Prostate gland (tissue), 2 donors: ENCODE measurements at places on chromosomes 2 and 18. TPM values are rescaled to one million over a fixed set of nuclear protein-coding genes. Genes with fewer than 3 reads are reported as not detected.

CYRIA gene
- total RNA-seq, result 10.3 TPM

CTAGE1 gene
- not detected for total RNA-seq

EHBP1 gene
- 26.5 TPM for total RNA-seq

GATA6 gene
- 9.8 TPM for total RNA-seq

MC5R gene
- total RNA-seq, result not detected

PAX8 gene
- total RNA-seq, result 3.8 TPM

VAMP5 gene
- total RNA-seq, result 27.0 TPM

SERPINB4 gene
- 1.1 TPM for total RNA-seq

ICOS gene
- not detected for total RNA-seq

PPP4R3B gene
- 62.0 TPM for total RNA-seq

RFX8 gene
- total RNA-seq, result 0.97 TPM

ADRA2B gene
- 5.0 TPM for total RNA-seq

GCA gene
- 42.9 TPM for total RNA-seq

BIRC6 gene
- 89.6 TPM for total RNA-seq

MALL gene
- total RNA-seq, result 18.5 TPM

PLEK gene
- 2.1 TPM for total RNA-seq

SCN2A gene
- total RNA-seq, result 1.4 TPM

C2orf80 gene
- not detected for total RNA-seq

SDC1 gene
- 167 TPM for total RNA-seq

IL36RN gene
- not detected for total RNA-seq

HOXD3 gene
- 5.3 TPM for total RNA-seq

AMER3 gene
- total RNA-seq, result 10.1 TPM

ONECUT2 gene
- total RNA-seq, result 0.45 TPM
